Stimulated activated CD4-positive, alpha-beta T cell treated with anti-CD3 and anti-CD28 coated beads, Interleukin-1b, Interleukin-23, amount 100 ng/mL, for 48 hours (primary cell): ENCODE measurements at places on chromosomes 6 and 20.

DNA sequence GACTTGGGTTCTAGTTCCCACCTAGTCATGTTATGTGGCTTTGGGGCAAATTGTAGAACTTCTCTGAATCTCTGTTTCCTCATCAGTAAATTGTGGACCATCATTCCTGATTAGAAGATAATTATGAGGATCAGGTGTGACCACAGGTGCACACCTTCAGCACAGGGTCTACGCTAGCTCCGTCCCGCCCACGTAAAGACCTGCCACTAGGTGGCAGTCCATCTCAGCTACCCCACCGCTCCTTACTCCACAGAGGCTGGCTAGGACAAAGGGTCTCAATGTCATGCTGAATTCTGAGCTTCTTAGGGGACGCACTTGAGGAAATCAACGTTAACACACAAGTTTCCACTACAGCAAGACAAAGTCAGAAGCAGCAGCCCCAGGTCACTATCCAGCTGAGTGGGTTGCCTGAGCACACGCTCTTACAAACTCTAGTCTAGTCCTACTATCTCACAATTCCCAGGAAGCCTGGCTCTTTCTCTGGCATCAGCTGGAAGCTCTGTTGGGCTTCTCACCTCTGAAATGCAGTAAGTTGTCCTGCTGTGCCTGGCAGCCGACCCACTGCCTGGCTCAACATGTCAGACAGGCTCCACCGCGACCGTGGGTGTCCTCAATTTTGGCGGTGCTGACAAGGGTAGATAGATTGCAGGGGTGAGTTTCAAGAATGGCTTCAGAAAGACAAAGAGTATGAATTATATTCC, 2.0 kb upstream of the PLCG1 start:
- peak; percentile 58 for DNase-seq

GRCh38 chr6:54267798-54268197, 40.4 kb upstream of the TINAG start:
- DNase-seq, result no peak

GRCh38 chr20:61913423-61914225, 152.1 kb downstream of the TAF4 start:
- no peak for DNase-seq

GRCh38 chr6:168145747-168146596, 67.0 kb upstream of the FRMD1 start:
- no peak for DNase-seq

GRCh38 chr6:87815449-87815848, 113.4 kb upstream of the AKIRIN2 start:
- DNase-seq, result no peak

DNA sequence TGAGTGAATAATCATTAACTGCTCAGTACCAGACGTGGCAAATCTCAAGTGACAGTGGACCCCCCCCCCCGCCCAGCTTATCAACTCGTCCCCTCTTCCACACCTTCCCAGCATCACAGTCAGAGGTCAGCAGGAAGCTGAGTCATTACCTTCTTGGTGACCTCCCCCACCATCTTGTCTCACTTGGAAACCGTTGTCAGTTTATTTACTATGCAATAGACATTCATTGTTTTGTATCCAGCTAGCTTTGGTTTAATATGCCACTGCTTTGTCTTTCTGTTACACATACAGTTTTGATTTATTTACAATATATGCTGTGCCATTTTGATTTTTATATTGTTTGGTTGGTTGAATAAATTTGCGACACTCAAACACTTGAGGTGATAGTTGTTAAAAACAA, 158.1 kb downstream of the QKI start:
- no peak for DNase-seq

GRCh38 chr6:130366107-130367005, 539 bp downstream of the TMEM200A start:
- peak; percentile 6 for DNase-seq

DNA sequence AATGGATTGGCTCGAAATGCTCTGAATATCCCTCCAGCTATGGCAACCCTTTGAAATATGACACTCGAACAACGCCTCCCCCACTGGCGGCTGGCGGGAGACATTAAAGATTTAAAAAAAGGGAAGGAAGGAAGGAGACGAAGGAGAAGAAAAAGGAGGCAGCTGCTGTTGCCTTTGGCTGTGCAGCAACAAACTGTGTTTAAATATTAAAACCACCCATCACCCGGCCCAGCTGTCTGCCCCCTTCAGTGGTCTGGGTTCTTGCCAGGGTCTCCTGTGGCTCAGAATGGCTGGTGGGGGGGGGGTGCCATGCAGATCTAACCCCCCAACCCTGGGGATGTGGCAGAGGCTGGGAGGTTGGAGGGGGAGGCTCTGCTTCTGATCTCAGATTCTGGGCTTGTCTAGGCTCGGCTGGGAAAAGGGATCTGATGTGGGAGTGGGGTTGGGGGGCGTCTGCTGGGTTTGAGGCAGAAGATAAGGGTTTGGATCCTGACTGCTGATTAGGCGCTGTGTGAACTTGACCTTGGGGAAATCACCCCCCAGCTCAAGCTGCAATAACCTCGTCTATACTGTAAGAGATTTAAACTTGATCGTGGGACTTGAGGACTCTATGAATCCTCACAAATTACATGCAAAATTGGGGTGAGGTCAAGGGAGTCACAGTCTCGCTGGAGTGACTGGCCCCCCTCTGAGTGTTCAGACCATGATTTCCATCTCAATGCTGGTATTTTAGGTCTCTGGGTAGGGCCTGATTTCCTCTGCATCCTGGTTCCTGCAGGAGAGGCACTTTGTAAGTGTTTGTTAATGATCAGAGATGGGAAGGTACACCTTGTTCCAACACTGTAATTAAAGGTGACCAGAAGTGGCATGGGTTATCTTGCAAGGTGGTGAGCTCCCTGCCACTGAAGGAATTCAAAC, 40.3 kb upstream of the BLCAP start:
- no peak for DNase-seq

GRCh38 chr6:22821664-22822320, 252.4 kb downstream of the HDGFL1 start:
- DNase-seq, result no peak

GRCh38 chr6:73696966-73697655, 1.1 kb downstream of the CD109 start:
- DNase-seq, result no peak

DNA sequence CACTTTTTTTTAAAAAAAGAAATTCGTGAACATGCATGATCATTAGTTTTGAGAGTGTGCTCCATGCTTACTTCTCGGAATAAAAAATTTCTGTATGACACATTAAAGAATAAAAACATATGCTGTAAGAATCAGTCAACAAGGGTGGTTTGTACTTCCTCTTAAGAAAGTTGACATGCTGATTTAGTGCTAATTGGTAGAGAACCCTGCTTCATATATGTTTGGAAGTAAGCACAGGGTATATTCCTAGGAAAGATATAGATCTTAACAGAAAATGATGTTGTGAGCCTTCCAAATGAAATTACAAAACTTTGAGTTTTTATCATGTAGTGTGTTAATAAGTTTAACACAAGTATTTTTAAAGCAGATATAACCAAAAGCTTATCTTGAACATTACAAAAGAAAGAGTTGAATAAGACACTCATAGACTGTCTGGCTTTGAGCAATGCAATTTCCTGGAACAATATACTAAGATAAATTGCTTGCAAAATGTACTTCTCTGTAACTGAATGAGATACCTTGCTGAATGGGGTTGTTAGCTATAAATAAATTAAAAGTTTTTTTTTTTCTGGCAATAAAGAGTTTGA, 13.8 kb upstream of the VIP start:
- DNase-seq, result no peak

DNA sequence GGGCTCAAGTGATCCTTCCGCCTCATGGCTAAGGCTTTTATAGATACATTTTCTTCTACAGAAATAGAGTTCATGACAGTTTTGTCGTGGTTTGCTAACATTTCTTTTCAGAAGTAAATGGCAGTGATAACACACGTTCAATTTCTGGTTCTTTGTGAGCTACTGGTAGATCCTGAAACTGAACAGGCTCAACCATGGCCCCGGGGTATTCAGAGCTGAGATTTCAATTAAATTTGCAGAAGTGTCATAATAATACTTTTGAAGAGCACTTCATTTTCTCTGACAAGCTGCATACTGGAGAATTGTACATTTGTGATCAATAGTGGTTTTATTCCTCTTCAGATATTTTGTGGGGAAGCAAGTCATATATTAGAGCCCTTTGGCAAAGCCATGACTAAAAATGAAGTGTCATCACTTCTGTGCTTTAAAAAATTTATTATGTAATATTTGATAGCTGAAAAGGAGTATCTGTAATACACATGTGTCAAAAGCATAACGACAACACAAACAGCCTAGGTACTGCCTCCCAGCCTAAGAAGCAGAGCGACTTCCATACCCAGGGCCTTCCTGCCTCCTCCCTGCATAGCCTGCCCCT, 84.3 kb upstream of the SCP2D1 start:
- no peak for DNase-seq
